ENCODE measurements at places on chromosomes 2 and 18.

- DNase-seq, result no peak
These were observed 66.6 kb downstream of the ZFP36L2 start for GRCh38 chr2:43159797-43160196.

- no peak for DNase-seq
These were observed 655 bp upstream of the MREG start for GRCh38 chr2:216014006-216014405.

DNA sequence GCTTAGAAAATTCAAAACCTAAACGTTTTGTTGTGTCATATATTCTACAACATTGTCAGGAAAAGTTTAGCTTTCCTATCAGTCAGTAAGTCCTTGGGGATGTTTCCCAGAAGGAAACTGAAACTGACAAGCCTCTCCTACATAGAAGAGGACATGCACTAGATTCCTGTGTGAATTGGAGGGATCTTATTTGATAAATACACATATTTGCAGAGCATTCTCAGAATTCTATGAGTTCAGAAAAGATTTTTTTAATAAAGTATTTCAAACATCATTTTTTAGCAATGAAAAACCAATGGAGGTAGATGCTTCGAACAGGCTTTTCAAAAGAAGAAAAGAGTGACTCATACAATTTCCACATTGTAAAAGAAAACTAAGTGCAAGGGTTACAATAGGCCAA is 1706.7 kb downstream of the SUCLG1 start:
- no peak for DNase-seq

DNA sequence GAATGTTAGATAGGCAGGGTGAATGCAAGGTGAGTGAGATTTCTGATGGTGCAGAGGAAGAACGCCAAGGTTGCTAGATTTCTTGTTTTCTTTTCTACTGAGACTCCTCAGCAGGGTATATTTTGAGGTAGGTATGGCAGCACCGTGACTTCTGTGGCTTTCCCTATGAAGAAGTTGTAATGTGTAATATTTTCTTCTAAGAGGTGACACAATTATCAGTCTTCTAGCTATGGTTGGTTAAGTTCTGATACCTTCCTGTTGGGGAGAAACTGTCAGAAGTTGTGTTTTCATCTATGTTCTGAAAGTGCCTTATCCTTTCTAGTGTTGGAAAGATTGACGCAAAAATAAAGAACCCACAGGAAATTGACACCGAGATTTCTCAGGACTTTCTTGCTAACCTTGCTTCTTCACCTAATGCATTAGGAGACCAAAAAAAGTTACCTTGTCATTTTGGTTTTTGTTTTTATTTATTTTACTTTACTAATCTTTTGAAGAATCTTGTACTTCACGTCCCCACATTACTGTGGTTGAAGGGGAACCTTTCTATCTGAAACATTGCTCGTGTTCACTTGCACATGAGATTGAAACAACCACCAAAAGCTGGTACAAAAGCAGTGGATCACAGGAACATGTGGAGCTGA is 11.9 kb downstream of the IL18R1 start:
- DNase-seq, result no peak

GRCh38 chr2:102140377-102140776 is 2.2 kb upstream of the IL1R1 start:
- no peak for DNase-seq
